ENCODE measurements at places on chromosomes 13 and 19. TPM values are rescaled to one million over a fixed set of nuclear protein-coding genes. Genes with fewer than 3 reads are reported as not detected.

DNA sequence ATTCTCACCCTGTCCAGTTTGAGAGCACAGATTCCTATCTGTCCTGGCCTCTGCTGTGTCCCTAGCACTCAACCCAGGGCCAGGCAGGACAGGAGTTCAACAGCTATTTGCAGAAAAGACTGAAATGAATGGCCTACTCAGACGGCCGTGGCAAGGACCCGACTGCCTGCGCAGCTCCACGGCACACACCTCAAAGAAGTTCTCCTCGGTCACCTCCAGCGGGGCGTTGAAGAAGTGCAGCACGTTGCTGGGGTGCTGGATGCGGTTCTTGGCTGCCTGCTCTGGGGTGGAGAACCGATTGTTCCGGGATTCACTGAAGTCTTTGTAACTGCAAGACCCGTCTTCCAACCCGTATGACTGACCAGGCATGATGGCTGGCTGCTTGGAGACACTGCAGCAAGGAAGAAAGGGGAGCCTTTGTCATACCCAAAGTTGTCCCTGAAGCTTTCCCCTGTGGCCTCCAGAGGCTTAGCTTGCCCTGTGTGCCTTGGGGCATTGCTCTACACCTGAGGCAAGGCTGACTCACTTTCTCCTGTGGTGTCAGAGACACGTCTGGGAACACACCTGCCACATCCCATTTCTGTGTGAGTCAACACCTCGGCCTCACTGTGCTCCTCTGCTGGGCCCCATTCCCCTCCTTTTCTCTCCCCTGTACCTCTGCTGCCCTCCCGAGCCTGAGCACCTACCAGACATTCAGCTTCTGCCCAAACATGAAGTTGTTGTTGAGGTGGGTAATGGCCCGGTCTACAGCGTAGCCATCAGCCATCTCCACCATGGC lies 6.8 kb upstream of the ECH1 start:
- DNase-seq, result no peak

GRCh38 chr19:39132344-39132969 lies 6.9 kb downstream of the PAK4 start:
- DNase-seq, result no peak

The BRME1 gene
- 4.1 TPM for total RNA-seq

DNA sequence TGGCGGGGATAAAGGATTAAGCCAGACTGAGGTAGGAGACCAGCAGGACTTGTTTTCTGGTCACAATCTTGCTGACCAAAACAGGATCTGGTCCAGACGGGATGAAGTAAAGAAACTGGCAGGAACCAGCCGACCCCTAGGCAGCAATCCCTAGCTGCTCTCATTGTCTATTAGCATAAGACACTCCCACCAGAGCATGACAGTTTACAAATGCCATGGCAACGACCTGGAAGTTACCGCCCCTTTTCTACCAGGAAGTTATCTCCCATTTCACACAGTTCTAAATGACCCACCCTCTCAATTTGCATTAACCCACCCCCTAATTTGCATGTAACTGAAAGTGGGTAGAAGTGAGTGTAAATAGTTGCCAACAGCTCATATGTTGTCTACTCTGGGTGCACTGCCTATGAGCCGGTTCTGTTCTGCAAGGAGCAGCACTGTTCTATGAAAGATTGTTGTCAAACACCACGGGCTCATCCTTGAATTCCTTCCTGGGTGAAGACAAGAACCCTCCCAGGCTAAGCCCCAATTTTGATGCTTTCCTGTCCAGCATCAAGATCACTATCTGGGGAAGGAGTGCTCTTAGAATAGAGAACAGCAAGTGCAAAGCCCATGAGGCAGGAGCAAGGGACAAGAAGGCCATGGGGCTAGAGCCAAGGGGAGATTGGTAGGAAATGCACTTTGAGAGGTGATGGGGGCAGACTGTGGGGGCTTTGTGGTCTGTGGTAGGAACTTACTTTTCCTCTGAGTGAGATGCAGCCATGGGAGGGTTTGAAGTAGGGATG lies 13.9 kb upstream of the FBXO27 start:
- DNase-seq, result no peak

DNA sequence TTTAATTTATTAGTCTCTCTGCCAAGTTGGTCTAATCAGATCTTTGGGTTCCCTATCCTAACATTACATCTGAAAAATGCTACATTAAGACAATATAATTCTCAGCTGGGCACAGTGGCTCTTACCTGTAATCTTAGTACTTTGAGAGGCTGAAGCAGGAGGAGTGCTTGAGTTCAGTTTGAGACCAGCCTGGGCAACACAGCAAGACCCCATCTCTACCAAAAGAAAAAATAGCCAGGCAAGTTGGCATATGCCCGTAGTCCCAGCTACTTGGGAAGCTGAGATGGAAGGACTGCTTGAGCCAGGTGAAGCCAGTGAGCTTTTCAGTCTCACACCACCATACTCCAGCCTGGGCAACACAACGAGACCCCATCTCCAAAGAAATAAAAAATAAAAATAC lies 95.0 kb downstream of the KLF12 start:
- no peak for DNase-seq
